ENCODE measurements at places on chromosomes 5 and 9. TPM values are rescaled to one million over a fixed set of nuclear protein-coding genes. Genes with fewer than 3 reads are reported as not detected.

DNA sequence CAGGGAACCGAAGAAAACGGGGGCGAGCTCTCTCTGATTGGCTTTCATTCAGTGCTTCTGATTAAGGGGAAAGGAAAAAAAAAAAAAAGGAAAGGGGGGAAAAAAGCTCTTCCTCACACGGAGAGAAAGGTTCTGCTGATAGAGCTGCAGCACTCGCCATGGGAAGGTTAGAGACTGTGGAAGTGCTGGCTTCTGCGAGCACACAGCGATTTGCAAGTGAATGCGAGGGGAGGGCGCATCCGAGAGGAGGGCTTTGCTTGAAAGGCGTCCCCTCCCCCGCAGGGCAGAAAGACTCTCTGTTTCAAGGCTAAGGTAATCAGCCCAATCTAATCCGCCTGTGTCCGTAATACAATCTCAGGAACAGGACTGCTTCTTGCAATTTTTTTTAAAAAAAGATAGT is at the start of gene CDH10:
TSS of gene CDH10 (minus strand) at position 218 of the 400 bp plus-strand sequence. CDS start 51,488 bp downstream, outside the sequence.
- no peak for DNase-seq
- no peaks in the 10 kb centered on the region for H3K36me3 ChIP-seq
- no peaks in the 10 kb centered on the region for H3K27me3 ChIP-seq
- H3K4me1 ChIP-seq, result no peaks in the 10 kb centered on the region
- H3K4me3 ChIP-seq, result no peak within 1 kb of the TSS
- no peak within 1 kb of the TSS for H3K27ac ChIP-seq

DNA sequence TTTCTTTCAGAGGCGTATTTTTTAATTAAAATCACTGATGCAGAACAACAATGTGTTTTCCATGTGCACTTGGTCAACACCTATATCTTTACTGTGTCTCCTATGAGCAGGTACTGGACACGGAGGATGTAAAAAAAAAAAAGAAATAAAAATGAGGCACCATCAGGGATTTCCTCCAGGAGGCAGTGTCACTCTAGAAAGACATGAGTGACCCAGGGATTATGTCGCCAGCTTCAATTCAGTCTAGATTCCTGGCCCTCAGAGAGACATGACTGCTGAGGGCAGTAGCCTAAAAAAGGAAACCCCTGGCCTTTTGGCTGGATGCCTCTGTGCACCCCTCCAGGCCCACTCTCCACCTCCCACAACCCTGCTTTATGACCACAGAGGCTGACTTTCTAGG is 18.3 kb upstream of the IL33 start:
- H3K4me3 ChIP-seq, result no peak overlapping the region
- H3K27ac ChIP-seq, result no peak overlapping the region
- no peak for DNase-seq
- no peaks in the 10 kb centered on the region for H3K36me3 ChIP-seq
- no peaks in the 10 kb centered on the region for H3K4me1 ChIP-seq

DNA sequence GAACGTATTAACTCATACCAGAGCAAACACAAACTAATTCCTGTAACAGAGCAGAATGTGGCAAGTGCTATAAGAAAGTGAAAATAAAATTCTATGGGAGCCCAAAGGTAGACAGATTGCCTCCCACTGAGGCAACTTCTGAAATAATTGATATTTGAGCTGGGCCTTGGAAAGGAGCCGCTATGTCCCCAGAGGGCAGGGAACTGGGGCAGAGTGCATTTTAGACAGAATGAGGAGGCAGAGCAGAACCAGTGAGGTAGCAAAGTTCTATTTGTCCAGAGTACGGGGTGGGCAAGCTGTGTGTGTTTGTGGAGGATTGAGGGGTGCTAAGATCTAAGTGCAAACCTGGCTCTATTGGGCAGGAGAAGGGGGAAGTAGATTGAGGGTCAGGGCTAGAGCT is 19.8 kb downstream of the CDO1 start:
- no peak overlapping the region for H3K27ac ChIP-seq
- H3K36me3 ChIP-seq, result no peaks in the 10 kb centered on the region
- no peak for DNase-seq
- H3K27me3 ChIP-seq, result peaks cover 29% of the 10 kb centered on the region
- H3K4me3 ChIP-seq, result no peak overlapping the region

DNA sequence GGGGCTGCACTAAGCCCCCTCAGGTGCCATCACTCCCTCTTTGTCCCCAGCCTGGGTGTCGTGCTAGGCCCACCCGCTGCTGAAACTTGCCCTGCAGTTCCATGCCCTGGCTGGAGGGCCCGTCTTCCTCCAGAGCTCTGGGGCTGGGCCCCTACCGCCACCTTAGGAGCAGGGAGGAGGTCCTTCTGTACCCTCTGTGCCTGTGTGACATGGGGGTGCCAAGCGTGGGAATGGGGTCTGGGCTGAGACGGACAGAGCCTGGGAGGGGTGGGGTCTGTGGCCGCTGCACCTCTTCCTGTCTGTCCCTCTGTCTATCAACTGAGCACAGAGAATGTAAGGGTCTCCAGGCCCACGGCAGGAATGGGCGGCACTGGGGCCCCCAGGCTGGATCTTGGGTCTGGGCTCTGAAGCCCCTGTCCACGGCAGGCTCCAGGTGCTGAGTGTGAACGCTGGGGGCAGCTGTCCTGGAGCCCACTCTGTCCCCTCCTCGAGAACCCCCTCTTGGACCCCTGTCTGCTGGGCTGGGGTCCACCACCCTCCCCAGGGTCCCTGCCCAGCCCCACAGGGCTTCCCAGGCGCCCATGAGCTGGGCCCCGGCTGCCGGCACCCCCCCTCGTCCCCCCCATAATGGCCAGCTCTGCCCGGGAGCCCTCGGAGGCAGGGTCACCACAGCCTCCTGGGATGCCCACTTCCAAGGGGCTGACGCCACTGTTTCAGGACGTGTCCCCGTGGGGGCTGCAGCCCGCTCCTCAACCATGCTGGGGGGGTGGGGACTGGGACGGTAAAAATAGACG is 15.8 kb upstream of the NRARP start:
- H3K27ac ChIP-seq, result no peak overlapping the region
- no peaks in the 10 kb centered on the region for H3K27me3 ChIP-seq
- no peaks in the 10 kb centered on the region for H3K36me3 ChIP-seq
- DNase-seq, result no peak
- peaks cover 9% of the 10 kb centered on the region for H3K4me1 ChIP-seq

DNA sequence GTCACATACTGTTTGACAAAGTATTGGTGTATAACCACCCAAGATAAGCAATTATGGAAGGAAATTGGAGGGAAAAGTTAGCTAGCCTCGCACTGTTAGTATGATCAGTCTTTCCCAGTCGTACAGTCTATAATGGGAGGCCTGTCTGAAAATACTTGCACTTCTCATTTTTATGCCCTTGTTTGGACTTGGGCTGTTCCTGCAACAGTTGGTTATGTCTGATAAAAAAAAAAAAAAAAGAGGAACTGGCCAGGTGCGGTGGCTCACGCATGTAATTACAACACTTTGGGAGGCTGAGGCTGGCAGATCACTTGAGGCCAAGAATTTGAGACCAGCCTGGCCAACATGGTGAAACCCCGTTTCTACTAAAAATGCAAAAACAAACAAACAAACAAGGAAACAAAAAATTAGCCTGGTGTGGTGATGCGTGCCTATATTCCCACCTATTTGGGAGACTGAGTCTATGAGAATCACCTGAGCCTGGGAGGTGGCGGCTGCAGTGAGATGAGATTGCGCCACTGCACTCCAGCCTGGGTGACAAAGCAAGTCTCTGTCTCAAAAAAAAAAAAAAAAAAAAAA is 58.3 kb upstream of the ANKRD33B start:
- H3K4me1 ChIP-seq, result no peaks in the 10 kb centered on the region
- H3K27me3 ChIP-seq, result peaks cover 3% of the 10 kb centered on the region
- H3K36me3 ChIP-seq, result no peaks in the 10 kb centered on the region
- H3K4me3 ChIP-seq, result no peak overlapping the region
- no peak for DNase-seq

GRCh38 chr5:136058972-136059354 is 30.2 kb downstream of the TGFBI start:
- no peaks in the 10 kb centered on the region for H3K36me3 ChIP-seq
- no peak overlapping the region for H3K4me3 ChIP-seq
- H3K4me1 ChIP-seq, result no peaks in the 10 kb centered on the region
- H3K27me3 ChIP-seq, result no peaks in the 10 kb centered on the region

GRCh38 chr5:154189256-154189818 is 1.2 kb upstream of the GALNT10 start:
- no peaks in the 10 kb centered on the region for H3K27me3 ChIP-seq
- peak overlapping the region; percentile 91 for H3K4me3 ChIP-seq
- no peaks in the 10 kb centered on the region for H3K36me3 ChIP-seq
- DNase-seq, result no peak

The LPAR1 gene
- polyA plus RNA-seq, result not detected

GRCh38 chr9:133440874-133441273 is 18.7 kb downstream of the ADAMTS13 start:
- no peaks in the 10 kb centered on the region for H3K4me1 ChIP-seq
- H3K36me3 ChIP-seq, result no peaks in the 10 kb centered on the region
- H3K27me3 ChIP-seq, result no peaks in the 10 kb centered on the region
- no peak for DNase-seq
- no peak overlapping the region for H3K4me3 ChIP-seq
- H3K27ac ChIP-seq, result no peak overlapping the region

- DNase-seq, result no peak
- H3K27me3 ChIP-seq, result no peaks in the 10 kb centered on the region
- no peak overlapping the region for H3K4me3 ChIP-seq
- no peaks in the 10 kb centered on the region for H3K36me3 ChIP-seq
- no peak overlapping the region for H3K27ac ChIP-seq
These were observed 156.0 kb upstream of the OTULINL start for GRCh38 chr5:14425559-14425958.

DNA sequence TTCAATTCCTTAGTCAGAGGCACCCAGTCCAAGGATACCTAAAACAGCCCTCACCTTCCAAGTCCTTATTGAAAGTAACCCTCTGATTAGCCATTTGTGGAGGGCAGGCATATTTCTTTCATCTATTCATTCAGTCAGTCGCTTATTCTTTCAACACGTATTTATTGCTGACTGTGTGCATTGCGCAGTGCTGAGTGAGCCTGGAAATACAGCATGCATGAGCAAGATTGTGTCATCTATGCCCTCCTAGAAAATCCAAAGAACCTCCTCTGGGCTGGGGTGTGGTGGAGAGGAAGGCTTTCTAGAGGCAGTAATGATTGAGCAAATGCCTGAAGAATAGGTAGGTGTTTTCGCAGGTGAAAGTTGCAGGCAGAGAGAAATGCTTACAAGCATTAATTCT is 8.5 kb upstream of the FEM1C start:
- no peak overlapping the region for H3K27ac ChIP-seq
- DNase-seq, result no peak

DNA sequence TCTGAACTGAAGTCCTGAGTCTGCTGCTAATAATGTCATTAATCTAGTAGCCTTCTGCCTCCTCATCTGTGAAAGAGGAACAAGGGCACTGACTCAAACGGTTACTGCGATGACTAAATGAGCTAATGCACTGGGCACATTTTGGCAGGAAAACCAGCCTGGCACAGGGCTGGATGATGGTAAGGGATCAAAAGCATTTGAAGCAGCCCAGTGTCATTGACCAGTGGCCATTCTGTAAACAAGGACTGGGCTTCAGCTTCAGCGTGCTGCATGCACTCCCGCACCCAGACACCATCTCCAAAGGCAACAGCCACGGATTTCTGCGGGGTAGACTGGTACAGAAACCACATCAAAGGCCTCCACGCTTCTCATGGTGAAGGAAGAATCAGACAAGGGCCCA is 8.0 kb downstream of the GCNT4 start:
- H3K27me3 ChIP-seq, result no peaks in the 10 kb centered on the region
- peak overlapping the region; percentile 61 for H3K27ac ChIP-seq

DNA sequence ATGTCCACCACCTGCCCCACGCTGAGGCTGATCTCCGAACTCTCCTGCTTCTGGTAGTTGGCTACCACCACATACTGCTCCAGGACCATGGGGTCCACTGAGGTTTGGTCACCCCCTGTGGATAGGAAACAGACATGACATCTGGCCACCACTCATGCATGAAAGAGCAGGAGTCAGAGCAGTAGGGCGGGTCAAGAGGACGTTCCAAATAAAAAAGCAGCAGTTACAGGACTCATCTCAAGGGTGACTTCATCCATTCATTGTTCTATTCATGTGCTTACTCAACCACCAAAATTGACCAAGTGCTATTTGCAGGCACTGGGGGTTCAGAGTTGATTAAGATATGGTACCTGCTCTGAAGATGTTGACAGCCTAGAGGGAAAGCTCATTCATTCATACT is 79.2 kb upstream of the UBTD2 start:
- peaks cover 6% of the 10 kb centered on the region for H3K4me1 ChIP-seq
- no peak for DNase-seq
- no peak overlapping the region for H3K4me3 ChIP-seq

The MRNIP gene
- polyA plus RNA-seq, result 15.5 TPM

DNA sequence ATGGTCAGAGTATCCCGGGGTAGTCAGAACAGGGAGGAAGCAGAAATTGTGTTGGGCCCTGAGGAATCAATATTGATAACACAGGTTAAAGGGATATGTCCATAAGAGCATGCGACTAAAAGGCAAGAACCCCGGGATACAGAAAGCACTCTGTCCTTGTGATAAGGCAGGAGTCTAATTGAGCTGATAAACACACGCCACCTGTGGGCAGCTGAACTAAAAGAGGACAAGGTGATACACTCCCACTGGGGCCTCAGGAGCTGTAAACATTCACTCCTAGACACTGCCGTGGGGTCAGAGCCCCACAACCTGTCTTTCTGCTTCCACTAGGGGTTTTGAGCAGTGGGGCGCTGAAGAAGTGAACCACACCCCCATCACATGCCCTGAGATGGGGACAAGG is 144.7 kb upstream of the MPDZ start:
- no peak overlapping the region for H3K4me3 ChIP-seq
- DNase-seq, result no peak
- no peaks in the 10 kb centered on the region for H3K36me3 ChIP-seq
- H3K27ac ChIP-seq, result no peak overlapping the region

The ANKRD18A gene
- not detected for polyA plus RNA-seq

GRCh38 chr5:172102913-172103626 is 85.0 kb downstream of the STK10 start:
- peaks cover 22% of the 10 kb centered on the region for H3K4me1 ChIP-seq
- no peak for DNase-seq
- H3K4me3 ChIP-seq, result no peak overlapping the region
- H3K36me3 ChIP-seq, result no peaks in the 10 kb centered on the region
- H3K27me3 ChIP-seq, result no peaks in the 10 kb centered on the region

GRCh38 chr5:97149709-97150108 is 7.3 kb upstream of the LIX1 start:
- H3K4me3 ChIP-seq, result no peak overlapping the region
- H3K36me3 ChIP-seq, result no peaks in the 10 kb centered on the region
- no peaks in the 10 kb centered on the region for H3K27me3 ChIP-seq
- H3K4me1 ChIP-seq, result peaks cover 1% of the 10 kb centered on the region

GRCh38 chr5:159057996-159058395 is 41.7 kb downstream of the EBF1 start:
- no peak overlapping the region for H3K27ac ChIP-seq
- no peak for DNase-seq
- peaks cover 30% of the 10 kb centered on the region for H3K27me3 ChIP-seq
- no peaks in the 10 kb centered on the region for H3K36me3 ChIP-seq
- no peaks in the 10 kb centered on the region for H3K4me1 ChIP-seq

All from naive thymus-derived CD8-positive, alpha-beta T cell (primary cell).